Type B pancreatic cell (in vitro differentiated cells): ENCODE measurements at places on chromosomes 16 and 17. TPM values are rescaled to one million over a fixed set of nuclear protein-coding genes. Genes with fewer than 3 reads are reported as not detected.

GRCh38 chr16:30527635-30528178 is 1.3 kb upstream of the ZNF768 start:
- DNase-seq, result no peak

- no peak for DNase-seq
These were observed 6.9 kb upstream of the SLC7A6 start for GRCh38 chr16:68257251-68257905.

- DNase-seq, result no peak
These were observed 6.5 kb upstream of the UBB start for GRCh38 chr17:16374146-16374938.

GRCh38 chr16:58201163-58201562 is 3.3 kb upstream of the CSNK2A2 start:
- no peak for DNase-seq

DNA sequence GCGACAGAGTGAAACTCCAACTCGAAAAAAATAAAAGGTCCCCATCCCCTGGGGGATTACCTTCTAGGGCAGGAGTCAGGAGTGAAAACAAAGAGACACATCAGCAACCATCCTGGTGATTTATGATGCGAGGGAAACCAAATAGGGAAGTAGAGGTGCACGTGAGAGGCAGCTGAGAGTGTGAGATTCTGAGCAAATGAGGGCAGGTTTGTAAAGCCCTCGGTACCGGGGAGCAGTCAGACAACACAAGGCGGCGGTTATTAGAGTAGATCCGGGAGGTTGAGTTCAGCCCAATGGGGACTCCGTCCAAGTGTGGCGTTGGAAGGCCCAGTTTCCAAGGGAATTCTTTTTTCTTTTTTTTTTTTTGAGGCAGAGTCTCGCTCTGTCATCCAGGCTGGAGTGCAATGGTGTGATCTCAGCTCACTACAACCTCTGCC is 7.4 kb upstream of the ARMC7 start:
- no peak for DNase-seq

GRCh38 chr17:57751348-57751971 is 6.4 kb upstream of the CCDC182 start:
- DNase-seq, result no peak

GRCh38 chr17:72534265-72534664 is 413.4 kb downstream of the SOX9 start:
- DNase-seq, result no peak

GRCh38 chr16:17828012-17828411 is 357.3 kb upstream of the XYLT1 start:
- no peak for DNase-seq

GRCh38 chr17:56150649-56151048 is 2.6 kb upstream of the ANKFN1 start:
- no peak for DNase-seq

- no peak for DNase-seq
These were observed 70.2 kb downstream of the SMURF2 start for GRCh38 chr17:64591944-64592343.

DNA sequence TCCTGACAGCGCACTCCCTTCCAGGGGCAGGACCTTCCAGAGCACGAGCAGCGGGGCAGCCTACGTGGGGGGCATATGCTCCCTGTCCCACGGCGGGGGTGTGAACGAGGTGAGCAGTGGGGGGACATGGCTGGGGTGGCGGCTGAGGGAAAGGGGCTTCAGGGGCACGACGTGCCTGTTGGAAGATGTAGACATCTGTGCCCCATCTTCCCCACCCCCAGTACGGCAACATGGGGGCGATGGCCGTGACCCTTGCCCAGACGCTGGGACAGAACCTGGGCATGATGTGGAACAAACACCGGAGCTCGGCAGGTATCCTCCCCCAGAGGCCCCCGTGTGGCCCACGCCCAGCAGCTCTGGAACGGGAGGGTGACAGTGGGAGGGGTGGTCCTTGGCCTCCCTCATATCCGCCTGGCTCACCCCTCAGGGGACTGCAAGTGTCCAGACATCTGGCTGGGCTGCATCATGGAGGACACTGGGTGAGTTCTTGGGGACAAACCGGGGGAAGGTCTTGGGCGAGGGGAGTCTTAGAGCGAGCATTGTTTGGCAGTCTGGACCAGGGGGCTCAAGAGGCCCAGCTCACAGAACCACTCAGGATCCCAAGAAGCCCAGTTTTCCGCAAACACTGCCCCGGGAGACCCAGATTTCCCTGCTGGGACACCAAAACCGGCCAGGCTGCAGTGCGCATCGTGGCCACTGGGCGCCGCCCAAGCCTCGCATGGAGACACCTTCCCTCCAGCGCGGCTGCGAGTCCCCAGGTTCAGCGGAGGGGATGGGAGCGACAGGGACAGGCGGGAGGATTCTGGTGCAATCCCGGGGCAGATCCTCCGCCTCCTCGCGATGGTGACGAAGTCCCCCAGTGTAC is 15.7 kb downstream of the ADAM11 start:
- peak; percentile 95 for DNase-seq

DNA sequence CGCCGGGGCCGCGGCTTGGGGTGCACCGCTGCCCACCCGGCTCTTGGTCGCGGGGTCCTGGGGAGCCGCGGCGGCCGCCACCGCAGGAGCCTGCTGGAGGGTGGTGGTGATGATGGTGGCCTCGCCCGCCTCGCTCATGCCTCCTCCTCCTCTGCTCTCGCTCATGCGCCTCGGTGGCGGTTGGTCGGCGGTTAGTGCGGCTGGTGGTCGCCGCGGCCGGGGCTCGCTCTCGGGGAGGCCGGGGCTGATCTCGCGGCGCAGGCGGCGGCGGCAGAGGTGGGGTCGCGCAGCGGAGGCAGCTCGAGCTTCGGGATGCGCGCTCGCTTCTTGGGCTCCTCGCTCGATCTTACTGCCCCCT is 41.6 kb downstream of the AHSP start:
- no peak for DNase-seq

GRCh38 chr16:14102925-14103720 is 32.0 kb downstream of the MRTFB start:
- no peak for DNase-seq

- DNase-seq, result no peak
These were observed 3.9 kb downstream of the ZNF319 start for GRCh38 chr16:57996406-57997175.

DNA sequence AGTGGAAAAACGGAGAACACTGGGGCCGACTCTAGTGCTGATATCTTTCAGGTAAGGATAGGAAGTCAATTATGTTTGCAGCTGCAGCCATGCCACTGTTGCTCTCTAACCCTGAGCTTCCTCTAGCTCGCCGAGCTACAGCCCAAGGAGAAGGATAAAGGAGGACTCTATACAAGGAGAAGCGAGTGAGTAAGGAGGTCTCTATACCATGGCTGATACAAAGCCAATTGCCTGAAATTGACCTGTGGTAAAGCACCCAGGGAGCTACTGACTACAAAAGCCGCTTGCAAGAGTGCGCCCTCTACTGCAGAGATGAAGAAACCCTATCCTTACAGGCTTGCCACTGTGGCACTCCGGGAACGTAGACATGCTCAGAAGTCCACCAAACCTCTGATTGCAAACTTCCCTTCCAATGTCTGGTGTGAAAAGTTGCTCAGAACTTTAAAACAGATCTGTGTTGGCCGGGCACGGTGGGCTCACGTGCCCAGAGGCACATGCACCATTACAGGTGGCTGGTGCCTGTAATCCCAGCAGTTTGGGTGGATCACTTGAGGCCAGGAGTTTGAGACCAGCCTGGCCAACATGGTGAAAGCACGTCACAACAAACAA is 10.8 kb upstream of the SLC46A1 start:
- no peak for DNase-seq

DNA sequence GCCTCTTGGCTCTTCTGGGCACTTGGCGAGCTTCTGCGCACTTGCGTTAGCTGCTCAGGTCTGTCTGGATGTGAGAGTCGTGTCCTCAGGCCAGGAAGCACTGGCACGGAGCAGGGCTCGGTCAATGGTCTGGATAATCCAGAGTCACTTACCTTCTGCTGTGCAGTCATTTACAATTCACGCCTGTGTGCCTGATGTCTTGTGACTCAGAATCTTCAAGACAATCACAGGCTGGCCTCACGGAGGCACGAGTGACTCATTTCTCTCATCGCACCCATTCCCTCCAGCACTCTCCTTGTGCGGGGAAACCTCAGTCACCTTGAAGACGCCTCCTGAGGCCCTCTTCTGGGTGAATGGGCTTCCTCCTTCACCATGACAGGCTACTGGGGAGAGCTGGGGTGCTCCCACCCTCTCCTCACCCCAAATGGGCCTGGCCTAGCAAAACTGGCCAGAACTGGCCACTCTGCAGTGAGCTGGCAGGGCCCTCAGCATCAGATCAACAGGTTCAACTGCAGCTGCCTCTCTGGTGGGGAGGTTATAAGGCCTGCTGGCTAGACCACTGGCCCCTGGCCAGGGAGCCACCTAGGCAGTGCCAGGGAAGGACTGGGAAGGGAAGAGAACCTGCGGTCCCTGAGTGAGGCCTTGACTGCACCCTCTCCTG is 1.9 kb upstream of the CAPN15 start:
- no peak for DNase-seq

DNA sequence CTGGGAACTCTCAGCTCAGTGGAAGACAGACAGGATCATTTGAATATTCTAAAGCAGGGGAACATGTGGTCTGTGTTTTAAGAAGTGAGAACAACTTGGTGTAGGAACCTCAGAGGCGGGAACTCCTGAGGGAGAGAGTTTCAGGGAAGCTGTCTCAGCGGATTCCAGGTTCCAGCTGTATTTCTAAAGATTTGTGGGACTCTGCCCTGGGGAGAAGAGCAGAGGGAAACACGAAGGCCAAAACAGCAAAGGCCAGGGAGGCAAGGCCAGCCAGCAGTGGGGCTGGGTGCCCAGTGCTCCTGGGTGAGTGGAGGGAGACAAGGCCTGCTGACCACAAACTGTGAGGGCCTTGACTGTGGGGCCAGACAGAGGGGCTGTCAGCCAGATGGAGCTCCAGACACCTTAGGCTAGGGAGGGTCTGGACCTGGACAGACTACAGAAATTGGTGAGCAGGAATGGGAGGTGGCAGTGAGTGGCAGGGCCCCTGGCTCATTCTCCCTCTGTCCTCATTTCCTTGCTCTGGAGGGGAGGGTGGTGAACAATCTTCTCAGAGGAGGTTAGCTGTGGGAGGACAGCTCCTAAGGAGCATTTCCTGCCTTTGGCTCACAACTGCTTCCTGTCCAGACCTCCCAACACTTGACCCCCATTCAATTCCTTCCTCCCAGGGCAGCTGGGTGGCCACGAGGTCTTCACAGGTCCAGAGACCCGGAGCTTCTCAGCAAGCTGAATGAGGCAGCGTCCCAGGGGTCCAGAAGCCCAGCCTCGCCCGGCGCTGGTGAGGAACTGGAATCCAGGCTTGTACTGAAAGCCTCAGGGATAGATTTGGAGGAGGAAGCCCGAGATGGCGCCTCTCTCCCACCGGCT is 21.0 kb upstream of the FZD2 start:
- DNase-seq, result no peak

- no peak for DNase-seq
These were observed 21.0 kb upstream of the MTMR4 start for GRCh38 chr17:58535431-58535830.

- no peak for DNase-seq
These were observed 272.7 kb downstream of the SOX9 start for GRCh38 chr17:72393553-72393952.

GRCh38 chr16:1014771-1015495 is 33.4 kb downstream of the SOX8 start:
- no peak for DNase-seq

GRCh38 chr16:57548408-57548807 is 6.0 kb downstream of the ADGRG5 start:
- DNase-seq, result no peak

- DNase-seq, result no peak
These were observed 261.8 kb downstream of the CBLN1 start for GRCh38 chr16:49019831-49020230.

GRCh38 chr17:49078248-49078647 is 54.3 kb upstream of the B4GALNT2 start:
- DNase-seq, result no peak

- DNase-seq, result no peak
These were observed 199.1 kb downstream of the KATNIP start for GRCh38 chr16:27748868-27749546.

DNA sequence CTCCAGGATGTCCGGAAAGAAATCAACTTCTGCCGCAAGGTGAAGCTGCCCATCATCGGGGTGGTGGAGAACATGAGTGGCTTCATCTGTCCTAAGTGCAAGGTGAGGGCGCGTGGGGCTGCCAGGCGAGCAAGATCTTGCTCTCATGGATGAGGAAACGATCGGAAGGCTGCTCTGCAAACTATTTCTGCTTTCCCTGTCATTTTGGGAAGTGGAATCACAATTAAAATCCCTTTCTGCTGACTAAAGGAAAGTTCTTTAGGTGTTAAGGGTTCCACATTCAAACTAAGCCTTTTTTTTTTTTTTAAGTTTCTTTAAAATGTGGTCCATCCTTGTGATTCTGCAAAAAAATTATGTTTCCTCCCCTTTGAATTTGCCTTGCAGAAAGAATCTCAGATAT is 17.7 kb downstream of the NUBP1 start:
- DNase-seq, result no peak

DNA sequence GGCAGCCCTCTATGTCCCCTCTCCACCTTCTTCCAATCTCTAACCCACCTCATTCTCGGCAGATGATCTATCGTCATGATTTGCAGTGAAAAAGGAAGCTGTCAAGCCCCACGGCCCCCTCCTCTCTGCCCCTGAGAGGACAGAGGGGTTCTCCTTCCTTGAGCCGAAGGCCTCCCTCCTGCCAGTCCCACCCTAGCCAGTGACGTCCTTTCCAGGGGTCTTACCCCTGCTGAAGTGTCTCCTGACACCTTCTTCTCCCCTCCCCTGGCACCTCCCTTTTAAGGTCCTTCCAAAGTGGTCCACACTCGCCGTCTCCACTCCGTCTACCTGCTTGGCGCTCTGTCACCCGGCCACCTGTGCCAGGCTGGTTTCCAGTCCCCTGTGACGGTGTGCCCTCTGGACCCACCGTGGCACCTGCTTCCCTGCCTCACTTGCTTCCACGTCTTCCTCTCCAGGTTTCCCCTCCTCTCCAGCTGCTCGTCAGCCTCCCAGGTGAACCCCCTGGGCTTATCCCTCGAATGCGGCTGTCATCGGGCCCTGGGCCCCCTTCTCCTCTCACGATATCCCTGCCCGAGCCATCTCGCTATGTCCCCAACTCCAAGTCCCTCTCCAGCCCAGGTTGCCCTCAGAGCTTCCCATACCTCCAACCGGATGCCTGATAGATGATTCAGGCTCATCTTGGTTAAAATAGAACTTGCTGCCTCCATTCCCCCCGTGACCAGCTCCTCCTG is 5.7 kb downstream of the CCDC102A start:
- DNase-seq, result no peak

The PSMC3IP gene
- total RNA-seq, result 10.6 and 22.6 TPM in 2 replicates

The CCDC40 gene
- total RNA-seq, result 8.5 and 29.6 TPM in 2 replicates

The RTN4RL1 gene
- total RNA-seq, result 1.7 and 1.9 TPM in 2 replicates

The SPATA32 gene
- not detected in 2 replicates for total RNA-seq

The ZP2 gene
- not detected in 2 replicates for total RNA-seq

The DHX58 gene
- 0.72 and 1.3 TPM in 2 replicates for total RNA-seq

The SETD1A gene
- total RNA-seq, result 19.3 and 25.0 TPM in 2 replicates

The CDR2 gene
- 17.9 and 18.9 TPM in 2 replicates for total RNA-seq

The CMTM1 gene
- total RNA-seq, result 3.4 and 8.4 TPM in 2 replicates

The FOXL1 gene
- total RNA-seq, result 1.5 and 2.2 TPM in 2 replicates

The CLEC10A gene
- not detected in 2 replicates for total RNA-seq

The TCF25 gene
- total RNA-seq, result 170 and 184 TPM in 2 replicates

The CACNG1 gene
- total RNA-seq, result 0.24 and 0.29 TPM in 2 replicates

The CACNG3 gene
- total RNA-seq, result not detected in 2 replicates
